Activated T-helper 1 cell treated with anti-CD3 and anti-CD28 coated beads, Interleukin-2, amount 50 U/mL, for 16 hours (primary cell): ENCODE measurements at places on chromosomes 4 and X.

- DNase-seq: no peak
Measured at GRCh38 chr4:72843466-72843865, 226.1 kb downstream of the COX18 start.

- no peak for DNase-seq
Measured at GRCh38 chr4:81431971-81432370, 39.7 kb downstream of the RASGEF1B start.

GRCh38 chr4:79272761-79273160, 53.1 kb downstream of the NAA11 start:
- DNase-seq: no peak

DNA sequence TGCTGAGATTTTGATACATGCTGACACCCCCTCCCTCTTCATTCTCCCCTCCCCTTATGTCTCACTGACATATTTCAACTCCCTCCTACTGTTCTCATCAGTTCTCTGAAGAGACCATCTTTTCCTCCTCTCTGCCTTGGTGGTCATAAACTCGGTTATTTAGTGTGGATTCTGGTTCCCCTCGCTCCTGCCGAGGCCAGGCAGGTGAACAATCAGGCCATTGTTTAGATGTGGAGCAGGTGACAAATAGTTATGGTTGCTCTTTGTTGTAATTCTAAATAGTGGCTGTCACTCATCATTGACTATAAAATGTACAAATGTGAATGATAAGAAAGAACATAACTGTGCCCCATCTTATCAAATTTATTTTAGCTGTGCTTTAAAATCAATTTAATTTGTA, 324.6 kb downstream of the BCOR start:
- DNase-seq: no peak

GRCh38 chrX:136531951-136532350, at the start of gene VGLL1:
VGLL1 (plus strand) TSS chrX:136532215; CDS start chrX:136536021, 3,806 bp downstream.
- no peak for DNase-seq

DNA sequence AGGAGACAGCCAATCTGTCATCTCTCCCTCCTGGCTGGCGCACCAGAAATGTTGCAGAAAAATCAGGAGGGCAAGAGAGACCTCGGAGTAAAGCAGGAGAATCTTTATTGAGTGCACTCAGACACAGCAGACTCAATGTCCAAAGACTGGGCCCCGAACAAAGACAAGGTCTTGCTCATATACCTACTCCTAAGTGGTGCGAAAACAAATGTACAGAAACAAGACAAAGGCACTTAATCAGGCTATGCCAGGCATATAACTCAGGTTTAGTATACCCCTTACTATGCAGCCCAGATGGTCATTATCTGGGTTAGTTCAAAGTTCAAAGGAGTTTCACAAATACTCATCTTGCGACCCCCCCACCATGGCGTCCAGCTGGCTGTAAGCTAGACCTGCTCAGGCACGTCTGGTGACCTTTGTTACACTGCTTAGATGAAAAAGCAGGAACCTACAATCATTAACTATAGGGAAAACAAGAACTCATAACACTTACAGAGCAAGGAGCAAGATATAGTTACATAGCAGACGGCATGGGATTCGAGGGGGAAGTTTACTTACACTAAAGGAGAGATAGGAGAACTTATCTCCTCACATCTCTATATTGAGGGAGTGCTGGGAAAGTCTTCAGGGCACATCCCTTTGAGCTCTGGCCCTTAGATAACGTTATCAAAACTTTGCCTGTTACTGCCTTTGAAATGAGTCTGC, 27.5 kb downstream of the SULT1E1 start:
- no peak for DNase-seq

GRCh38 chr4:62135565-62136156, 935.5 kb downstream of the ADGRL3 start:
- DNase-seq: no peak

DNA sequence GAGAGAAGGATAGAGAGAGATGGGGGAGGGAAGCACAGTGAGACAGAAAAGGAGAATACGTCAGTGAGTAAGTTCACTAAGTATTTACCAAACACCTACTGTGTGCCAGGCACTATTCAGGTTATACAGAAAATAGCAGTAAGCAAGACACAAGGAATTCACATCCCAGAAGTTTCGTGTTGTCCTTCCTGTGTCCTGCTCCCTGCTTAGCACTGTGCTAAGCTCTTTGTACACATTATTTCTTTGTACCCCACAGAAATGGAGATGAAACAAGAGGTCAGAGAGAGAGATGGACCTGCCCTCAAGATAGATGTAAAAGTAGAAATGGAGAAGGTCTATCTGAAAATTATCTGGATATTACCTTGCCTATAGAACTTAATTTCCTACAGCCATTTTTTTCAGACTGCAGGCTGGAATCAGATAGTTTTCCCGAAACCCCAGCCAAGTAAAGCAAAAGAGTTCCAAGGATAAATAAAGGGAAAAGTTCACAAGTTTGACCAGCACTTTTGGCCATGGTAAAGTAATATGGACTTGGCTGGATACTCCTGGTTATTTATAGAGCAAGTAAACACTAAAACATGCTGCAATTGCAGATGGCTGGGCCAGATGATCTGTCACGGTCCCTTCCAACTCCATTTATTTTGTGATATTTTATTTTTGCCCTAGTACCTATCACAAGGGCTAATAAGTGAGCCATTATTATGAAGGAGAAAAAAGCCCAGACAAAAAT, 353.7 kb upstream of the SLC7A11 start:
- DNase-seq: no peak

DNA sequence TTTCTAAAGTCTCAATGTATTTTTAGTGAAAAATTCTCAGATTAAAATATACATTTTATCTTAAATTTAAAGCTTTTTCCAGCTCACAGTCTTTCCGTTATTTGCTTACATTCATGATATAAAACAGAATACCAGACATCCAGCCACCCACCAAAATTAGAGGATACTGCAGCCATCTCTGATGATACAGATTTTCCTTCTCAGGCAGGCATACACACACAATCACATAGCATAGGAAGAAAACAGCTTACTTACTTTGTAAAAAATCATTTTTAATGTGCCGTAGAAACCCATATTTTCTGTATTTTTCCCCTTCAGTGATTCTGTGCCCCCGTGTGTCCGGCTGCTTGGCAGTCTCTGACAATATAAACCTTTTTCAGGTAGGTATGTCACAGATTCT, 183.7 kb downstream of the FBXW7 start:
- no peak for DNase-seq

DNA sequence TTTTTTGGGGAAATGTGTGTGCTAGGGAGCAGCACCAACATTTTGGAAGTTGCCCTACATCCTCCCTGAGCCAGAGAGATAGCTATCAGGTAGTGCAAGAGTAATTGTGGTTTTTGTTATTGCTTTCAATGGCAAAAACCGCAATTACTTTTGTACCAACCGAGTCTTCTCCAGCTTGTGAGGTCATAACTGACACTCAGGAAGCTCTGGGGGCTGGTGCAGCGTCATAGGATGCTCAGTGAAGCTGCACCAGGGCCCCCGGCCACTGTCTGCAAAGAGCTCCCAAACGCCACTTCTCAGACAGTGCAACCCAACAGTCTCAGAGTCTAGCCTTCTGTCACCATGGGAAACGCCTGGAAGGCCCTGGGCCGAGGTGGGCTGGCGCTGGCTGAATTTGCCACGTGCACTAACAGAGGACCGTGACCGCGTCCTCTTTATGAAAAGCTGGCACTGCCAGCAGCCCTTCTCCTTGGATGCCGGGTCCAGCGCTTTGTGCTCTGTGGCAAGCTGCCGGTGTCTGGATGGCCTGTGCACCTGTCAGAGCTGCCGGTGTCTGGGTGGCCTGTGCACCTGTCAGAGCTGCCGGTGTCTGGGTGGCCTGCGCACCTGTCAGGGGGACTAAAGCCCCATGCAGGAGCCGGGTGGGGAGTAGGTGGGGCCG, 19.4 kb downstream of the SH3TC1 start:
- no peak for DNase-seq

DNA sequence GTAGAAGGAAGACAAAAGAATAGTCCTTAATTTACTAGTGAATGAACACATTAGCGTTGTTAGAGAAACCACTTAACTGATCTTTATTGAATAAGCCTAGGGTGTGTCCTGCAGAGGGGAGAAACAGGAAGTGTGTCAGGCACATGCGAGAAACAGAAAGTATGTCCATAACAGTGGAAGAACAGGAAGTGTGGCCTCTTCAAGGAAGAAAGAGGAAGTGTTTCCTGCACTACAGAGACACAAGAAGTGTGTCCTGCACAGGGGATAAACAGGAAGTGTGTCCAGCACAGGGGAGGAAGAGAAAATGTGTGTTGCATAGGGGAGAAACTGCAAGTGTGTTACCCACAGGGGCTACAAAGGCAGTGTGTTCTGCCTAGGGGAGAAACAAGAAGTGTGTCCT, 539.6 kb upstream of the PRKX start:
- no peak for DNase-seq

DNA sequence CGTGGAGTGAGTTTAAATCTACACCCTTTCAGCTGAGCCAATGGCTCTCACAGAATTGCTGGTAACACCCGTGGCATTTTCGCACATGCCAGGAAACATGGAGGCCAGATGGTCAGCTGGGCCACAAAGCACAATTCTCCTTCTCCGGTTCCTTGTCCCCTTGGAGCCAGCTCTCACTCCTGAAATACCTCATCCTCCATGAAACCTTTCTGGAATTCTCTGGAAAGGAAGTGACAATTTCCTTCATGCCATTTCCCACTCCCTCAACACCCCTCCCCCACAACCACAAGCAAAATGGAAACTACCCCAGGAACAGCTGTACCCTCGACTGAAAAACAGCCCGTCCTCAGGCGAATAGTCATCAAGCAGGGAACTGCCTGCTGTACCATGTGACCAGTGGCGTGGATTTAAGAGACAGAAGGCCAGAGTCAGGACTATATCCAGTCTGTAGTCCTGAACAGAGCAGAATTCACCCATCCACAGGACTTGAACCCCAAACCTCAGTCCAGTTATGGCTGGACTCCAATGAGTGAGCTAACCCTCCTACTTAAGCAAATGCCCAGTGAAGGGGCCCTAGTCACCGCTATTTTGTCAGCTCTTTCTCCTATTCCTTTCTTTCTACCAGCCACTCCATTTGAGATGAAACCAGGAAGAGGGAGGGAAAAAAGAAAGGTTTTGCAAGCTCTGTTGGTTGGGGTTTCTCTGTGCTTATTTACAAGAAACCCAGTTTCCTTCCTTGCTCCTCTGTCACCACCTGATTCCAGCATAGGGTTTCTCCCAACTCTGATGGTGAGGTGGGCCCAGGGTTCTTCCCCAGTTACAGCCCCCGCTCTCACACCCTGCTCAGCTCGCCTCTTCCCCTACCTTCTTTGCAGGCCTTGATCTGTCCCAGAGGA, 24.5 kb downstream of the ELF4 start:
- no peak for DNase-seq

GRCh38 chr4:102217345-102217744, 127.9 kb downstream of the SLC39A8 start:
- DNase-seq: no peak

GRCh38 chr4:164937576-164938270, 39.7 kb downstream of the TRIM61 start:
- no peak for DNase-seq

GRCh38 chr4:151584101-151584500, 175.1 kb downstream of the FHIP1A start:
- no peak for DNase-seq

DNA sequence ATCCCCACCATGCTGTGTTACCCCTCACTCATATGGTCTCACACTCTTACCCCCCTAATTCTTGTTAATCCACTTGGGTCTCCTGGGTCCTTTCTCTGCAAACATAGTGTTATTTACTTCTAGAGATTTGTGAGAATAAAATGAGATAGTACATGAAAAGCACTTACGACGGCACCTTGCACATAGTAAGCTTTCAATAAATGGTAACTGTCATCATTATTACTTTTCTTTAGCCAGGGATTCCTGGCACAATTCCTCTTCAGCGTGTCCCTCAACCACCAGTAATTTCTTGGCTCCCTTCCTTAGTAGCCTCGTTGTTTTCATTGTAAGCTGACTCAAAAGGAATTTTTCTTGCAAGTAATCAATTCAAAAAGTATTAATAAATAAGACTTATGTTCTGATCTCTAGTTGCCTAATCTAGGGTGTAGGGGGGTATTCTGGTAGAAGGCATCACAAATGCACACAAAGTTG, 30.1 kb upstream of the RBMX start:
- DNase-seq: no peak

- DNase-seq: no peak
Measured at GRCh38 chrX:31228909-31229308, 157.1 kb upstream of the FTHL17 start.

DNA sequence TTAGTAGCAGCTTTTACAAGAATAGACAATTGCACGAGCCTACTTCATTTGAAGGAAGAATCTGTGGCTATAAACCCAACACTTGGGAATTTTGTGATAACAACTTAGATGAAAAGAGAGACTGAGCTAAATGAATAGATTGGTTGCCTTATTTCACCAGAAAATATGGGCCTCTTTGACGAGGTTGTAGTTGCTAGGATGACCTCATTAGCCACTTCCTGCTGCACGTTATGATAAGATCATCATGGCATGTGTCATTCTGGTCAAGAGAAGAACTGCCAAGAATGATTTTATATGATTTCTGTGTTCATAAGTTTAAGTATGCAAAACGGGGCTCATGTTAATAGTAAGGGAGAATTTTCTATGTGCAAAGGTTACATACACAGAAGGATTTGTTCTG, 321.9 kb upstream of the GIMD1 start:
- no peak for DNase-seq

- no peak for DNase-seq
Measured at GRCh38 chrX:16633754-16634153, 16.2 kb upstream of the S100G start.

DNA sequence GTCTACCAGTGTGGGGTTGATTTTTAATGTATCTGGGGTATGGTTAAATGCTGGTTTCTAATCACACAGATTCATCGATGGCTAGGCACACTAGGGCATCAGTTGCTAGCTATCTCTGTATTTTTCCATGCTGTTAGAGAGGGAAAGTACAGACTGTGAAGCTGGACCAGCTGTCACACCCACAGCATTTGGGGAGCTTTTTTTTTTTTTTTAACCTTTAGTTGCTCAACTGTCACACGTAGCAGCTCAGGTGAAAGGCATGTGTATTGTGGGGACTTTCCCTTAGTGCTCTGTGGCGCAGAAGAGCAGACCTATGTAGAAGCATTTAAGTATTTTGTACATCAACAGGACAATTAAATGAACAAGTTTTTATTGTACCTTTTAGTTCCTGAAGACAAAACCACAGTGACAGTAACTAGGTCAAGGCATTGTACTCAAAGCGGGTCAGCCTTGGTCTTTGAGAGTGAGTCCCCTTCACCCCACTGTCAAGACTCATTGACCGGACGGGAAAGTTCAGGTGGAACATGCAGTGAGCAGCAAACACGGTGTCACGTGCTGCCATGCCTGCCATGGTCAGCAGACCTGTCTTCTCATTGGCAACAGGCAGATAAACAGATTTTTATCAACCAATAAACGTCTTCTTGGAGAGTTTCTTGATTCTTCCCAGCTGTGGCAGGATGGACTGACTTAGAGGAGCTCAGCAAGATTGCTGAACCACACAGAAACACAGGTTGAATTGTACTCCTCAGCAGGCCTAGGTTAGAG, 65.3 kb downstream of the CASP3 start:
- no peak for DNase-seq

- DNase-seq: no peak
Measured at GRCh38 chr4:177921715-177922114, 479.5 kb upstream of the AGA start.
